Stimulated activated naive CD4-positive, alpha-beta T cell treated with Interleukin-2 at 50 U/mL for 16 hours (primary cell): ENCODE measurements at places on chromosomes 11 and 22.

DNA sequence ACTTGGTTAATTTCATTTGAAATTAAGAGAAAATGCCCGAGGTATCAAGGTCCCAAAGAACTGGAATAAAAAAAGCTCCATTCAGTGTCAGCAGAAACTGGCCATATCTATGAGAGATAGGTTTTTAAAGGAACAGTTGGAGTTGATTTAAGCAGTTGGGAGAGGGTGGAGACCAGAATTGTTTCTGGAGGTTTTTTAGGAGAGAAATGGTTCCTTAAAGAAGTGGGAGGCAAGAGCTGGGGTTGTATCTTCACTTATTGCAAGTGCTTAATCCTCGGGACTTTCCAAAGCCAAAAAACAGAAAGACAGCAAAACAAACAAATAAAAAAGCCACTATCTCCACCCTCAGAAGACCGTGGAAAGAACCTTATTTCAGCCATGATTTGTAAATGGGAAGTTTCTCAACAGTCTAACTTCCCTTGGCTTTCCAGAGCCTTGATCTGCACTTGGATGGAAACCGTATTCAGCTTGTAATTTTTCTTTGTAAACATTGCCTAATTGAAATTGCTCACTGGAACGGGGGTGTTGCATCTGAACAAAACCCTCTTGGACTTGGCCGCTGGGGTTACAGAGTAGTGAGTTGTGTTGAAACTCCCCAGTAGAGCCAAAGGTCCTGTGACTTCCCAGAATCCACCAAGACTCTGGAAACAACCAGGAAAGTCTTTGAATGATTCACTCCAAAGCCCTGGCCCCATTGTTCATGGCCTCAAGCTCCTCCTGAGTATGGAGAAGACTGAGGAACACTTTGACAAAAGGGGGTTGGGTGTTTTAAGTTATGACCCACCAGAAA, 115.6 kb downstream of the SLC1A2 start:
- DNase-seq, result no peak

- DNase-seq, result no peak
Measured at GRCh38 chr22:47203554-47203991, 441.1 kb downstream of the TBC1D22A start.

GRCh38 chr11:69156673-69157155, 979 bp downstream of the SMIM38 start:
- no peak for DNase-seq

DNA sequence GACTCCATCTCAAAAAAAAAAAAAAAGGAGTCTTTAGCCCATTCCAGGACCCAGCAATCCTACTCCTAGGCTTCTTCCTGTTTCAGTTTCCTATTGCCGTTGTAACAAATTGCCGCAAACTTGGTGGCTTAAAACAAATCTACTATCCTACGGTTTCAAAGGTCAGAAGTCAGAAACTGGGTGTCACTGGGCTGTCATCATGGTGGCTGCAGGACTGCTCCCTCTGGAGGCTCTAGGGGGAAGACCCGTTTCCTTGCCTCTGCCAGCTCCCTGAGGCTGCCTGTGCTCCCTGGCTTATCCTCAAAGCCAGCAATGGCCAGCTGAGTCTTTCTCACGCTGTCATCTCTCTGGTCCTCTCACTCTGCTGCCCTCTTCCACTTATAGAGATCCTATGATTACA, 8.7 kb upstream of the DAGLA start:
- no peak for DNase-seq

GRCh38 chr11:112922606-112923005, 38.6 kb upstream of the NCAM1 start:
- DNase-seq, result no peak

GRCh38 chr11:15248749-15249148, 134.0 kb downstream of the INSC start:
- DNase-seq, result no peak

GRCh38 chr11:126544108-126545056, 188.9 kb downstream of the ST3GAL4 start:
- DNase-seq, result no peak

DNA sequence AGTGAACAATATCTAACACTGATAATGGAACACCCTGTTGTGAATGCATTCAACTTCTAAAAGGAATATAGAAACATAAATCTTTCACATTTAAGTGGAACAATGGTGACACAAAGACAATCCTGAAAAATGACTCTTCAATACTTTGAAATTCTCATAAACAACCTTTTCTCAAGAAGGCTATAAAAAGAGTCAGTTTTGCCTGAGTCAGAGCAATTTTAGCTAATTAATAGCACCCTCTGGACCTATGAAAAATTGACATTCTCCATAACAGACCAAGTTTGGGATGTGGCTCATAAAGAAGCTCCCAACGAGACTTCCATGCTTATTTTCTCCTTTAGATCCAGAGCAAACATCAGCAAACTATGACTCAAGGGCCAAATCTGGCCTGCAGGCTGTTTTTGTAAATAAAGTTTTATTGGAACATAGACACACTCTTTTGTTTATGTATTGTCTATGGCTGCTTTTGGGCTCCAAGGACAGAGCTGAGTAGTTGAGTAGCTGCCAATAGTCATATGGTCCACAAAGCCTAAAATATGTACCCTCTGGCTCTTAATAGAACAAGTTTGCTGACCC, 108.0 kb downstream of the MAML2 start:
- DNase-seq, result no peak

GRCh38 chr11:694563-695287, at the start of gene DEAF1:
TSS of gene DEAF1 (minus strand) at chr11:695222. CDS start at chr11:695047, 175 bp downstream.
- peak; percentile 98 for DNase-seq

GRCh38 chr22:39908737-39909136, 7.9 kb downstream of the GRAP2 start:
- DNase-seq, result peak; percentile 36

DNA sequence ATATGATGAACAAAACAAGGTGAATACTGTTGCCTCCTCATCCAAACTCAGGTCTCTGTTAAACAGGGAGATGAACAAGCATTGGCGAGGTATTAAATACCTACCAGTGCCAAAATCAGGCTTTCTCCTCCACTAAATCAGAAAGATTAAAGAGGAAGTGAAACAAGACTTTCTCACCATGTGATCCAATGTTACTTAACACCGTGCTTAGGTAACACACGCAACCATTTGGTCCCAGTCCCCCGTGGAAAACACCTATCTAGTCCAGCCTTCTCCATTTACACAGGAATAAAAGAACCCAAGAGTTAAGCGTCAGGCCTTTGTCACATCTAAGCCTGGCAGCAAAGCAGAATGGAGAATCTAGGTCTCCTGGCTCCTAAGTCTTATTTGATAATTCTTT, 34.5 kb downstream of the TENM4 start:
- DNase-seq, result no peak

DNA sequence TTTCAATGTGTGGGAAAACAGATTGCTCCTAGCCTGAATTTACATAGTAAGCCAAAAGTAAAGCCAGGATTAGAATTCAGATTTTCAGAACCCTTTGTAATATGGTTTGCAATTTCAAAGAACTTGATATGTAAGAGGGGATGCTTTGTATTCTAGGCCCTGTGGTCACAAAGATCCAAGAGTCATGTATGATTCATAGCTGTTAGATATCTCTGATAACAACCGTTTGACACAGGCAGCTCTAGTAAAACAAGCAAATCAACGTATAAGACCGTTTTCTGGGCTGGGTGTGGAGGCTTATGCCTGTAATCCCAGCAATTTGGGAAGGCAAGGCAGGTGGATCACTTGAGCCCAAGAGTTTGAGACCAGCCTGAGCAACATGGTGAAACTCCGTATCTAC, 79.6 kb downstream of the EMSY start:
- no peak for DNase-seq

DNA sequence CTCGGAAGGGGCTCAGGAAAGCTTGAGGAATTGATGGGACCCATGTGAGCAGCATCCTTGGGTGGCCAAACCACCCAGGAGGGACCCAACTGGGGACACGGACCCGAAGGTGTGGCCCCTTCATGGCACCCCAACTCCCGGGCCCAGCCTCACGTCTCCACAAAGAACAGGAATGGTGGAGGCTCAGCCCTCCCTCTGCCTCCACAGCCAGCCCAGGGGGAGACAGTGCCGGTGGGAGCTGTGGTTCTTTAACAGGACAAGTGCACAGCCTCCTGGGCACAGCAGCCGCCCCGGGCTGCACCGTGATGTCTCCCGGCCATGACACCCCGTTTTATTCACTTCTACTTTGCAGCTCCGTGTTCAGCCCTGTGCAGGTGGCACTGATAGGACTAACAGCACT, 587.2 kb downstream of the BRD1 start:
- DNase-seq, result no peak

DNA sequence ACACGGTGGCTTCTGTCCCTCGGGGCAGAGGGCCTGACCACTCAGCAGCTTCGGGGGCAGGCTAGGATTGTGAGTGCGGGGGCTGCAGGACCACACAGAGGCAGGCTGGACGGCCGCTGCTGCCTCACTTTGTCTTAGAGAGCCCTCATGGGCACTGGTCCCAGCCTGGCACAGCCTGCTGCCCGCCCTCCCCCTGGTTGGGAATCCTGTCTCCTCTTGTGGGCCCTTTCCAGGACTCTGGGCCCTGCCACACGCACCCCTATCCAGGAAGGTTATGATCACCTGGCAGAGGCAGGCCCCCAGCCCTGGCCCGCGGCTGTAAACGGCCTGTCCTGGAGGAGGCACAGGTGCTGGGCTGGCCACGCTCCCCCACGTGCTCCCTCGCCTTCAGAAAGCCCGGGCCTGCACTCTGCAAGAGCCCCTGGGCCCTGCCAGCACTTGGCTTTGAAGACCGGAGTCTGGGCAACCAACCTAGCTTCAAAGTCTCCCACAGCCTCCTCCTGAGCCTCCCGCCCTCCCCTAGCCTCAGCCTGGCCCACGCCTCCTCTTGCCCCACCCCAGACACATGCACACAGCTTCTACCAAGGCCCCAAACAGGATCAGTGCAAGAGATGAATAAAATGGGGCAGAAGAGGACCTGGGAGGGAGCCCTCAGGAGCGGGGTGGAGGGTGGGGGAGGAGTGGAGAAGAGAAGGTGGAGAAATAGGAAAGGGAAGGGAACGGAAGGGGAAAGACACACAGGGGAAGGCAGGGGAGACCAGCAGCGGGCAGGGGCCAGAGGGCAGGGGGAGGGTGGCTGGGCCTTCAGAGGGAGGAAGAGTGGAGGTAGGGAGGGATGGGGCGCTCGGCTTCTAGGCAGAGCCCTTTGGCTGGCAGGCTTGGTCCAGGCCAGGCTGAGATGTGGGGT, 31.0 kb downstream of the SYT7 start:
- no peak for DNase-seq

DNA sequence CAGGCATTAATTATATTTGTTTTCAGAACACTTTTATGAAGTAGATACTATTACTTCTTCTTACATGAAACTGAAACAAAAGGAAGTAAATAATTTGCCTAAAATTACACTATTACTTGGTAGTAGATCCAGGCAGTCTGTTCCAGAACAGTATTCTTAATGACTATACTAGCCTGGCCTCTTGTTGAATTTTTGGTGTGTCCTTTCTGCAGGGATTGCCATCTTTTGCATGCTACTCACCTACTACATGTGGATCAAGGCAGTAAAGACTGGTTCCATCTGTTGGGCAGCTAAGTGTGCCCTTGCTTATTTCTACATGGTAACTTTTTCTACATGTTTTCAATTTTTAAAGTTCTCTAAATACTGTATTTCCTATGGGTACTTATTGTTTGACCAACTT, 12.8 kb downstream of the STT3A start:
- no peak for DNase-seq

GRCh38 chr11:16799221-16799620, 60.8 kb downstream of the C11orf58 start:
- no peak for DNase-seq

GRCh38 chr22:45776313-45776585, 104.6 kb downstream of the ATXN10 start:
- no peak for DNase-seq

- DNase-seq, result no peak
Measured at GRCh38 chr11:10376061-10376460, 71.2 kb downstream of the ADM start.

DNA sequence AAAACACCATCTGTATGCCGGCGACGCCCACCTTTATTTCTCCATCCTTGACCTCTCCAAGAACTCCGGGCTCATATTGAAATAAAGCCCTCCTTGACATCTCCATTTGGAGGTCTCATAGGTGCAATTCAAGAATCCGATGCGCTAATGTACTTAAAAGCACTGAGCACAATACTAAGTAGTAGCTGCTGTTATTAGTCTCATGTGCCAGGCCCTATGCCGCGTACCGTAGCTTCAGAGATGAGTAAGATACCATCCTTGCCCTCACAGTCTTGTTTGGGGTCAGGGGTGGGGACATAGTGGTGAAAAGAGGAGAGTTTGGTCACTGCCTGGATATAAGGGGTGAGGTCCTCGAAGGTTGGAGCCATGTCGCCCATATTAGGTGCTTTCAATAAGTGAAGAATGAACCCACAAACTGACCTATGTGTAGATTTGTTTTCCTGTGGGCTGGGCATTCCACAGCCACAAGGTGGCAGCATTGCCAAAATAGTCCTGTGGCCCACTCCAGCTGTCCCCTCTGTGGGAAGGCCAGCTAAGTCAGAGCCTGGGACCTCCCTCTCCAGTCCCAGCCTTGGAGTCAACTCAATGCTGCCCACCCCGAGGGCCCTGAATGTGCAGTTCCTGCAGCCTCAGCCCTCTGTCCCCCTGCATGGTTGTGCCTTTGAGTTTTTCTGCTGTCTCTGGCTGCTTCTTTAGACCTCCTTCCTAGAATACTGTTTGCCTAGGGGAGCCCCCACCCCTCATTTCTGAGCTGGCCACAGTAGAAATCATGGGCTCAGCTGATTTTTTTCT, 6.5 kb downstream of the DCPS start:
- peak; percentile 48 for DNase-seq

DNA sequence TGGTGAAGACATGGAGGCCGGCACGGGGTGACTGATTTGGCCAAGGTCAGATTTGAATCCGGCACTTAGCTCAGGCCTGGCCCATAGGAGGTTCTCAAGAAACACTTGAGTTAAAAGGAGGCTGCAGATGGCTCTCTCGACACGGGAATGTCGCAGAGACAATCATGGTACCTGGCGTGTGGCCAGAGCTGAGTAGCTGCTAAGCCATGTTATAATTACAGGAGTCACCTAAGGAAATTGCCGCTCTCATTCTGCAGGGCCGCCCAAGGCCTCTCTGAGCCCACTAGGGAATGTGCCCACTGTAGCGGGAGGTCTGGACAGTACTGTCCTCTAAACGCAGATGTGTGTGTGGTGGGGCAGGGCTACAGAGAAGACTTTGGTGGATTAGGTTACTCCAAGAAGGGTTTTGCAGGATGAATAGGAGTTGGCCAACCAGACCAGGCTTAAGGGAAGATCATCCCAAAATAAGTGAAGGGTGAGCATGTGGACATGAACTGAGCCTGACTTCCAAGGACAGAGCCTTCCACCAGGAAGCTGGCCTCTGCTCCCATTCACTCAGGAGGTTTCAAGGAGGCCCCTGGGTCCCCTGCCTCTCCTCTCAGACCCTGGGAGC, 19.3 kb upstream of the PRR5 start:
- DNase-seq, result no peak

DNA sequence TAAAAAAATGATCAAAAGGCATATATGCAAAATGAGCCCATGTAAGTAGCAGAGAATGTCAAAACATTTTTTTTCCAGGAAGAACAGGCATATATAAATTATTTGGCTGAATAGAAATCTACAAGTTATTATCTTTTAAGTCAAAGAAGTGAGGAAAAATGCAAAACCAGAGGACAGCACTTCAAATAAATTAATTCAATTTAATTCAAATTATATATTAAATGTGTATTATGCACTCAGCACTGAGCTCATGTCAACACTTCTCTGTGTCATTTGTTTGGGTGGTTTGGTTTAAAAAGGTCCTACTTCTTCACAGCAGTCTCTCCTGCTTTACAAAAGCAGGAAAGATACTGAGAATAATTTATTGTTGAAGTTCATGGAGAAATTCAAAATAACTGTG, 41.9 kb upstream of the PDGFD start:
- DNase-seq, result no peak
